ENCODE measurements at places on chromosomes 2 and 18.

GRCh38 chr18:35477974-35478373, 19.8 kb downstream of the INO80C start:
- DNase-seq, result no peak

DNA sequence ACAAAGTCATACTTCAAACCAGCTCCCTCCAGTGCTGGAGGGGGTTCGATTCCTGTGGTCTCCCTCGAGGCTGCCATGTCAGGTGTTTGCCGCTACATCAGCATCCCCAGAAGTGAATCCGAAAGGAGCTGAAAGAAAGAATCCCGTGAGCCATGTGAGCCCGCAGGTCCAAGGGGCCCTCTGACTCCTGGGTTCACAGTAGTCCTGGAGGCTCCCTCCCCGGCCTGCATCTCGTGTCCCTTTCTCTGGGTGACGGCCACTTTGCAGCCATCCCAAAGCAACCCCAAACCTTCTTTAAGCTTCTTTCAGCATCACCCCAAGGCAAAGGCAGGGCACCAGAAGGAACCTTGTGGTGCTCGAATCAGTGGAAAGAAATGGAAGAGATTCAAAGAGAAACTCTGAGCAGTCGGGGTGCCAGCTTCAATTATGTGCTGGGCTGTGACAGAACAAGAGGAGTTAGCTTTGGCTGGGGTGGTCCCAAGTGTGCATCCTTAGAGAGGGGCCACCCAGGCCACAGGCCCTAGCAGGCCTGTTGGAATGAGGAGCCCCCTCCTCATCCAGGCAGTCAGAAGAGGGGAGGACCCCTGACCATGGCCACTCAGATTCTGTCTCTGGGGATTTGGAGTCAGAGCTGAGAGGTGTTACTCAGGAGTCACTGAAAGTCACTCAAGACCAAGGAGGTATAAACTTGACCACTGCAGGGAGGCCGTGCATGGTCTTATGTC, 59.7 kb downstream of the CIB4 start:
- DNase-seq, result no peak

- no peak for DNase-seq
Measured at GRCh38 chr2:158043181-158043948, 58.3 kb upstream of the UPP2 start.

DNA sequence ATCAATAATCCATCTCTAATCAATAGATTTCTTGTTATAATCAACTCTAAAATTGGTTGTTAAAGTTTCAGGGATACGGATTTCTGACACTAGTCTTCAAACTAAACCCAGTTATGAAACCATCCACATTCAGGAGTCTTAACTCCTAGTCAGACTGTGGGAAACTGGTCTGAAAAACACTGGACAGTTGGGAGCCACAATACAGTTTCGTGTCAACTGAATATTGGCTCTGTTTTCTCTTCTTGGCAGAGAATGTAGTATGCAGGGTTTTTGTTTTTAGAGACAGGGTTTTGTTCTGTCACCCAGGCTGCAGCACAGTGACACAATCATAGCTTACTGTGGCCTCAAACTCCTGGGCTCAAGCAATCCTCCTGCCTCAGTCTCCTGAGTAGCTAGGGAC, 123.1 kb downstream of the RTTN start:
- no peak for DNase-seq

GRCh38 chr2:172446474-172447063, 19.2 kb downstream of the ITGA6 start:
- DNase-seq, result no peak

DNA sequence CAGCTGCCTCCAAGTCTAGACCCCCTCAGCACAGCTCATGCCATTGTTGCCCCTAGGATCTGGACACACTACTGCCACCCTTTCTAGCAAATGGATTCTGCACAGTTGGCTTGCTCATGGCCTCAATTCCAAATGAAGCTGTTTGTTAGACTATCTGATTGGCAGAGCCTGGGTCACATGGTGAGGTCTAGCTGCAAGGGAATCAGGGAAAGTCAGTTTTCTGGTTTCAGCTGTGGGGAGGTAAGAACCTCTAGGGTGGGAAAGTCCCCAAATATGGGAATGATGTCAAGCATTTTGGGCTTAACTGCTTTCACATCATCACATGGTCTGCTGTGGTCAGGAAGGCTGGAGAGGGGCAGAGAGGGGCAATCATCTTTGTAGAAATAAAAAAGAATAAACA, 150.4 kb upstream of the ITGA6 start:
- DNase-seq, result no peak

- DNase-seq, result no peak
Measured at GRCh38 chr18:8999872-9000271, 102.6 kb upstream of the NDUFV2 start.

DNA sequence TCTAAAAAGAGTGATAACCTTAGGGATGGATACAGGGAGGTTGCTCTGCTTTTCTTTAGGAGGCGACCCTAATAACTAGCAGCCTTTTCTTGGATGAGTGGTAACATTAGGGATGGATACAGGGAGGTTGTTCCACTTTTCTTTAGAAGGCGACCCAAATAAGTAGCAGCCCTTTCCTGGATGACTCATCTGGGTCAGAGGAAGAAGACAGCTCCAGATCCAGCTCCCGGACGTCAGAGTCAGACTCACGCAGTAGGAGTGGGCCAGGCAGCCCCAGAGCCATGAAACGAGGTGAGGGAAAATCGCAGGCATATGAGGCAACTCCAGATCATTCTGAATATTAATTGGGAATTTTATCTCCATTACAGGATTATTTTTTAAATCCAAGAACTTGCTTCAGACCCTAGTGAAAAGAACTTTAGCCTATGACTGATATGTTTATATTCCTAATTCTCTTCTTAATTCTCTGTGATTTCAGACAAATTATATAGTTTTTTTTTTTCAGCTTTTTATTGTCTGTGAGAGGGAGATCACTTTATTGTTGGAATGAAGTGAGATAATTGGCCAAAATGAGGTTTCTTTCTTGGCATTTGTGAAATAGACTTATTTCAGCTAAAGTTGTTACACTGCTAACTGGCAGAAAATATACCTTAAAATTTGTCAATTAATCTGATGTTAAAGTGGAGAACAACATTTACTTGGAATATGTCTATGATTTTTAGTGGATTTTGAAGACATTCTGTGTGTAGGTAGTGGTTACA, 31.2 kb upstream of the C1GALT1C1L start:
- DNase-seq, result no peak

GRCh38 chr2:157894694-157895435, 18.7 kb upstream of the ACVR1 start:
- no peak for DNase-seq

GRCh38 chr2:120758181-120759144, 22.8 kb downstream of the GLI2 start:
- peak; percentile 48 for DNase-seq

DNA sequence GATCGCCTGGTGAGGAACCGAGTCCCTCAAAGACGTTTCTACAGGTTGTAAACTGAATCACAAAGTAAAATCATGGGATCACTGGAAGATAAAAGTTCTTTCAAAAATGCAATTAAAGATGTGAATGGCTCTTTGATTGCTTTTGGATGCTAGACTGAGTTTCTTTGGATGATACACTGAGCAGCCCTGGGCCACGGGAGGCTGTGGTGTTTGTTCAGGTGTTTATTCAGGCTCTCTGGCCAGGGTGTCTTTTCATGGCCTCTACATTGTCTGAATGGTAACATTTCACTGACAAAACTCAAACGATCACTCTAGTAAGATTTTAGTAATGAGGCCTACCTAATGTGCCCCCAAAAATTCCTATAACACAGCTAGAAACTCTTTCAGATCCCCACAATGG, 48.4 kb upstream of the SPATS2L start:
- DNase-seq, result no peak

GRCh38 chr18:49728542-49728941, 84.8 kb downstream of the ACAA2 start:
- no peak for DNase-seq

- DNase-seq, result no peak
Measured at GRCh38 chr2:104406261-104406726, 447.6 kb upstream of the POU3F3 start.

GRCh38 chr18:31954349-31954748, 11.4 kb upstream of the TRAPPC8 start:
- no peak for DNase-seq

DNA sequence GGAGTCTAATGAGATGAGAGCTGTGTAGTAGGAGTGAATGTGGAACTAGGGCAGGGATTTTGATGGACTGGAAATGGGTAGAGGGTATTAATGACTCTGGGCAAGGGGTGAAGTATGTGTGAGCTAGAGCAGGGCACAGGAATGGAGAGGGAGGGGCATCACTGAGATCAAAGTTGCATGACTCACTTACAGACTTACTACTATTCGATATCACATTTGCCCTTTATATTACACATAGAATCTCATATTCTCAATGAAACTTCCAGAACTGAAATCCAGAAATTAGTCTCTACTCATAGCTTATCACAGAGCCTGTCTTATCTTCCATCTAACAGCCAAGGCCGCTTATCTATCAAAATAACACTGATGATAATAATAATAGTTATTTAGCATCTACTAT, 20.0 kb upstream of the ITGB6 start:
- DNase-seq, result no peak

- no peak for DNase-seq
Measured at GRCh38 chr18:78764544-78764943, 215.1 kb upstream of the SALL3 start.

GRCh38 chr2:190478572-190479195, 55.8 kb downstream of the NEMP2 start:
- no peak for DNase-seq

DNA sequence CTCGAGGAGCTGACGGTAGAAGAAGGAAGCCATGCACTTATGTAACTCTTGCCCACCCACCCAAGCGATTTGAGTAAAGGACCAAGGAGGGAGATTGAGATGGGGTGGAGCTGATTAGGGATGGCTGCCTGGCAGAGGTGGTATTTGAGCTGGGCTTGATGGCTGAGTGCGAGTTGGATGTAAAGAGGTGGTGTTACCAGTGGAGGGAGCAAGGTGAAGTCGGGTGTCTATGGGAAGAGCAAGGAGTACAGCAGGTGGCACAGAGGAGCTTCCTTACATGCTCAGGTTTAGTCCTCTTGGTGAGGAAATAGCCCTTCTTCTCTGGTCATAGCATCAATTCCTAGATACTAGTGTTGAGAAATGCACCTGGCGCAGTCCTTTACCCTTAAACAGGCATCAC, 294.2 kb upstream of the SKOR2 start:
- DNase-seq, result no peak

- no peak for DNase-seq
Measured at GRCh38 chr18:63292831-63293683, 26.5 kb downstream of the BCL2 start.

- DNase-seq, result no peak
Measured at GRCh38 chr2:69518841-69519240, 81.6 kb upstream of the NFU1 start.

- DNase-seq, result no peak
Measured at GRCh38 chr2:29477186-29477585, 362.0 kb downstream of the CLIP4 start.

- peak; percentile 73 for DNase-seq
Measured at GRCh38 chr2:31335921-31336585, 78.5 kb downstream of the XDH start.

- no peak for DNase-seq
Measured at GRCh38 chr18:38966841-38967240, 1401.2 kb upstream of the CELF4 start.

DNA sequence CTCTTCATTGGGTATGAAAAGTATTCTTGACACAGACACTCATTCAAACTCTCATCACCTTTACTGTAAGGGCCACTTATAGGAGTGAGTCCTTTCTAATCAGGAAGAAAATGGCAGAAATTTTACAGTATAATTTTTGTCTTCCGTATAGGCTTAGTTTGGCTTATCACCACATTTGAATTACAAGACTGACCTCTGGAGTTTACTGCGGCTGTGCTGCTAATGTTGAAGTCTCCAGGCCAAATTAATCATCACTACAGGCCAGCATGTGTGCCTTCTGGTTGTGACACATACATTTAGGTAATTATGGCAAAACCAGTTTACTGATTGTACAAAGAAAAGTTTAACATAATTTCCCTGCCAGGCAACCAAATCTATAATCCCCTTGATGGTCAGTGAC, 753.6 kb upstream of the GCFC2 start:
- no peak for DNase-seq

- DNase-seq, result no peak
Measured at GRCh38 chr2:227241005-227241404, 76.6 kb downstream of the COL4A3 start.

- no peak for DNase-seq
Measured at GRCh38 chr18:24935896-24936295, 416.1 kb downstream of the ZNF521 start.

DNA sequence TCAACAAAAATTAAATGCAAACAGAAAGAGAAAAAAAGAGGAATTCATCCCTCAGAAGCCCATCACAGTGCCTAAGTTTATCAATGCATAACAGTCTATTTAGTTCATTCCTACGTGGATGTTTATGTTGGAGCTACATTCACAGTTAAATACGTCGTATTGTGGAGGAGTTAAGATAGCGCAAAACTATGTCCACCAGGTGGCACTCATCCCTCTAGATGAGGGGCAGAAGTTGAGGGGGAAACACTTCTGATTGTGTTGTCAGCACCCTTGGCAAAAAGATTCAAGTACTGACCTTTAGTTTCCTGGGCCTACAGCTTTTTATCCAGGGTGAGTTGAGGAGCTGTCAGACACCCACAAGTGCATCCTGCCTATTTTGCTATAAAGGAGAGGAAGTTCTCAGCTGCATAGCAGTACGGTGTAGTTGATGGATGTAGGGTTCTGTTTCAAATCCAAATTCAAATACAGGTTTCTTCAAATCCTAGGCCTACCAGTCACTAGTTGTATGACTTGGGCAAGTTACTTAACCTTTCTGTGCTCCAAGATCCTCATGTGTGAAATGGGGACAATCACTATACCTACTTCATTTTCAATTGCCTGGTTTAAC, 26.8 kb upstream of the MYO1B start:
- peak; percentile 71 for DNase-seq

- DNase-seq, result no peak
Measured at GRCh38 chr2:133641497-133641896, 73.2 kb upstream of the NCKAP5 start.

GRCh38 chr18:57434536-57435494, at the start of gene ONECUT2:
ONECUT2 (plus strand) TSS chr18:57435374; CDS start chr18:57435717, 343 bp downstream.
- DNase-seq, result peak; percentile 67

DNA sequence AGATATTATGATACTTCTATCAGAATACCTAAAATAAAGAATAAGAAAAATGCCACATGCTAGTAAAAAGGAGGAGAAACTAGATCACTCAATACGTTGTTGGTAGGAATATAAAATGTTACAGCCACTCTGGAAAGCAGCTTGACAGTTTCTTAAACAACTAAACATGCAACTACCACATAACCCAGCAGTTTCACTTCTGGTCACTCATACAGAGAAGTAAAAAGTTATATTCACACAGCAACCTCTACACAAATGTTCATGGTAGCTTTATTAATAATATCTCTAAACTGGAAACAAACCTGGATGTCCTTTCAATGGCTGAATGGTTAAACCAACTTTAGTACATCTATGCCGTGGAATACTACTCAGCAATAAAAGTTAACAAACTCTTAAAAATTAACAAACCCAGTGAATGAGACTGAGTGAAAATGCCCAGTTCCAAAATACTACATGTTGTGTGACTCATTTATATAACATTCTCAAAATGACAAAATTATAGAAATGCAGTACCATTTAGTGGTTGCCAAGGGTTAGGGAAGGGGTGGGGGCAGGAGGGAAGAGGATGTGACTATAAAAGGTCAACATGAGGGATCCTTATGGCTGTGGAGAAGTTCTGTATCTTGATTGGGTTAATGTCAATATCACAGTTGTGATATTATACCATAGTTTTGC, 124.1 kb downstream of the MMADHC start:
- no peak for DNase-seq
